ENCODE measurements at places on chromosomes 1 and 21.

- no peak for DNase-seq
Observed at GRCh38 chr1:79791488-79792218, 785.1 kb upstream of the ADGRL4 start.

- no peak for DNase-seq
Observed at GRCh38 chr21:14477133-14477532, 69.0 kb downstream of the SAMSN1 start.

GRCh38 chr1:22919341-22920025 is 53.2 kb downstream of the LACTBL1 start:
- DNase-seq = no peak

- no peak for DNase-seq
Observed at GRCh38 chr1:246921481-246921880, 10.3 kb downstream of the AHCTF1 start.

- no peak for DNase-seq
Observed at GRCh38 chr21:34983680-34984086, 65.4 kb downstream of the RUNX1 start.

DNA sequence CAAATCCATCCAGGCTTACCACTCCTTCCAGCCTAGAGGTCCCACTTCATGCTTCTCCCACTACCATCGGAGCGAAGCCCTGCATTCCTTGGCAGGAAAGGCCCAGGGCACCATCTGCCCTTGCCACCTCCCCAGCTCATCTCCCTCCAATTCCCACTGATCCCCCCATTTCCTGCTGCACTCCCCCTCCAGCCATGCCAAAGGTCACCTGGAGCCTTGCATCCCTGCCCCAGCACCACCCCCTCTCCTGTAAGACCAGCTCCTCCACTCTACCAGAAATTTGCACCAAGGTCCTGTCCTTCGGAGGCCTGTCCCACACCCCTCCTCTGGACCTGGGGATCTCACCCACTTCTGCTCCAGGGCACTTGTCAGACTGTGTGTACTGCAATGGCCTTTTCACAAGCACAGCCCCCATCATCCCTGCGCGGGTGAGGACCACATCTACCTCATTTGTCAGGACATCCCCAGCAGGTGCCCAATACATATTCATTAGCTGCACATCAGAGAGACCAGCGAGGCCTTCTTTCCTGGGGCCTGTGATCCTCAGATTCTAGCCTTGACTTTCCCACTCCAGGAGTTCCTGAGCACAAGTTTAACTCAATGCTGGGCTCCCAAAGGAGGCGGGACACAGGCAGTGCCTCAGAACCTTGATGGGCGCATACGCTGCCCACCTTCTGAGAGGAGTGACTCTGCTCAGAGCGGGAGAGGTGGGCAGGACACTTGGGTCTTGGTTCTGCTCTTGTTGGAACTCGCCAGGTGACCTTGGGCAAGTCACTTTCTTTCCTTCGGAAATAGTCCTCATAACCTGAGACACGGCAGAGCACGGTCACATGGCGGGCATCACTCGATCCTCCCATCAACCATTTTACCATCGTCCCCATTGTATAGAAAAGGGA is 49.9 kb upstream of the EDN2 start:
- DNase-seq = no peak

- no peak for DNase-seq
Observed at GRCh38 chr1:198651650-198652400, 13.0 kb downstream of the PTPRC start.

GRCh38 chr1:247078258-247079140 is at the start of gene ZNF670:
Gene ZNF670, minus strand, starts transcription at chr1:247078811. Its CDS starts 215 bp downstream, at chr1:247078596.
- peak; percentile 98 for DNase-seq

GRCh38 chr1:26786437-26787380 is 1.0 kb upstream of the PIGV start:
- DNase-seq = peak; percentile 62

DNA sequence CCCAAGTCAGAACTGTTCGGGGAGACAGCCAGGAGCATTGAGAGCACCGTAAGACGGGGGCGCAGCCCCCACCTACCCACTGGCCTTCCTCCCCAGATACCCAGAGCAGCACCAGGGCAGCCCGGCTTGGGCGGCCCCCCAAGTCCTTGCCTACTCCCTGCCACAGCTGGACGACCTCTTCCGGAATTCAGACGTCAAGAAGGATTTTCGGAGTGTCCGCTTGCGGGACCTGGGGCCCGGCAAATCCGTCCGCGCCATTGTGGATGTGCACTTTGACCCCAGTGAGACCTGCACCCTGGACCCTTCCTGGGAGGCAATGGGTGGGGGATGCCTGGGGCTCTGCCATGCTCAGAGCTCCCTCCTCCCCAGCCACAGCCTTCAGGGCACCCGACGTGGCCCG is 26.7 kb downstream of the RNF223 start:
- no peak for DNase-seq

DNA sequence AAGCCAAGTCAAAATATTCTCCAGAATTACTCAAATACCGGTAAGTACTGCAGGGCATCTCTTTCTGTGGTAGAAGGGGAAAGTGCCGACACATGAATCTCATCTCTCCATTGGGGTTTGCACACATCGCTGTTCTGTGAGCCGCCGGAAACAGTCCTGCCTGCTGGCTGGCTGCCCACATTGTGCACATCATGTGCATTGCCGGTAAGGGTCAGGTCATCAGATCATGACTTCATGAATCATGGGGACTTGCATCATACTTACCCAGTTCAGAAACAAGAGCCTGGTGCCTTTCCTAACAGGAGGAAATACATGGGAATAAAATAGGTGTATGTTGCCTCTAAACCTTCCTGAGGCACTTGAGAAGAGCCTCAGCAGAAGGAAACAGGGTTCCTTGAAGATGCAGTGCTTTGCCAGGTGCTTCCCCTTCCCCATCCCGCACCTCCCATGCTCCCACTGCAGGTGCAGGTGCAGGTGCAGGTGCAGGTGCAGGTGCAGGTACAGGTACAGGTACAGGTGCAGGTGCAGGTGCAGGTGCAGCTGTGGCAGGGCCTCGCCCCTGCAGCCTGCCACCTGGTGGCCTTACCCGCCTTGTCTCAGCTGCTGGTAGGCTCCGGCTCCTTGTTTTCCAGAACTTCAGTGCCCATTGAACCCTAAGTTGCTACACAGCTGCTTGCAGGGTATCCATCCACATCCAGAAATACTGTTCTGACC is 26.5 kb downstream of the GPR137B start:
- DNase-seq = peak; percentile 51

Data from iPS-NIHi11 (cell line).